ENCODE measurements at places on chromosomes 5 and 9.

- no peak overlapping the region for H3K27ac ChIP-seq
- H3K4me3 ChIP-seq, result no peak overlapping the region
- no peaks in the 10 kb centered on the region for H3K36me3 ChIP-seq
- H3K27me3 ChIP-seq, result no peaks in the 10 kb centered on the region
- DNase-seq, result no peak
- no peaks in the 10 kb centered on the region for H3K4me1 ChIP-seq
Measured at GRCh38 chr5:155915601-155916000, 411.4 kb upstream of the SGCD start.

- no peak overlapping the region for H3K4me3 ChIP-seq
- no peak for DNase-seq
- H3K36me3 ChIP-seq, result no peaks in the 10 kb centered on the region
- H3K4me1 ChIP-seq, result no peaks in the 10 kb centered on the region
- H3K27ac ChIP-seq, result no peak overlapping the region
Measured at GRCh38 chr9:89448381-89448780, 49.5 kb downstream of the SEMA4D start.

- no peak overlapping the region for H3K27ac ChIP-seq
- H3K4me1 ChIP-seq, result no peaks in the 10 kb centered on the region
- no peaks in the 10 kb centered on the region for H3K27me3 ChIP-seq
- H3K36me3 ChIP-seq, result no peaks in the 10 kb centered on the region
Measured at GRCh38 chr9:93908591-93909241, 46.4 kb downstream of the BARX1 start.

DNA sequence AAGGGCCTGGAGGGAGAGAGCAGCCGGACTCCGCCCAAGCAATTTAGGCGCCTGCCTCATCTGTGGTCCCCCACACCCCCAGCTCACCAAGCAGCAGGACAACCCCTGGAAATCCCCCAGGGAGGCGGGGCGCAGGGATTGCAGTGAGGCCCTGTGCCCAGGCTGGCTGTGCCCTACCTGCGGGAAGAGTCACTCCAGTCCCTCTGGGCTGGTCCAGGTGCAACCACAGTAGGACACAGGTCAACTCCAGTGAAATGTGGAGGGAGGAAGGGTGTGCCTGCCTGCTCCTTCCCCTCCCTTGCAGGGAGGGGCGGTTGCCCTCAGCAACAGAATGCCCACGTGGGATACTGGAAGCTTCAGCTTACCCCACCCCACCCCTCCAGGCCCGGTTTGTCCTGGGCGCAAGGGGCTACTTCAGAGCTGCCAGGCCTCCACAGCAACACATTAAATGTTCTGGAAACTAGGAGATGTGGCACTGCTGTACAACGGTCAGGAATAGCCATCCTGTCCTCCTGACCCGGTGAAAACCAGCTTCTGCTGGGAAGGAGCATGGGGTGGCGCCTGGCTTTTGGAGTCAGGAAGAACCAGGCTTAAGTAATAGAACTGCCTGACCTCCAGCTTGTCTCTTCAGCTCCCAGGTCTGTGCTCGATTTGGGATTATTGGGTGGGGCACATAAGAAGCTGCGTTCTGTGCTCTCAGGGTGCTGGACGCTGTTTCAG lies 22.5 kb downstream of the ABO start:
- no peak overlapping the region for H3K27ac ChIP-seq
- no peaks in the 10 kb centered on the region for H3K36me3 ChIP-seq
- no peak overlapping the region for H3K4me3 ChIP-seq
- DNase-seq, result no peak
- H3K27me3 ChIP-seq, result no peaks in the 10 kb centered on the region
- no peaks in the 10 kb centered on the region for H3K4me1 ChIP-seq

DNA sequence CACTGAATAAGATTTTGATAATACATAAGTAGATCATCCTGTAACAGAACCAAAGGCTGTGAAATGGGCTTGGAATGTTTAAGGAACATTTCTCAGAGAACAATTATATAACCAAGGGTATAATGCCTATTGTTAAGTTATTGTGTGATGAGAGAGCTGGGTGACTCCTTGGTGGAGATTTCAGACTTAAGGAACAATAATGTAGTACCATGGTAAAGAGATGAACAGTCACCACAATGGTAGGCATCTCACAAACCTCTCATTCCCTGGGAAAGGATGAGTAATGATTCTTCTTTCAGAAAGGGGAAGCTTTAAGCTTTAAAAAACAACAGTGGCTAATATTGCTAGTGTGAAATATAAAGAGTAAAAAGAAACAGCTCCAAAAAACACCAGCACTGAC lies 147.4 kb downstream of the TRIM36 start:
- H3K4me3 ChIP-seq, result no peak overlapping the region
- DNase-seq, result no peak
- H3K27ac ChIP-seq, result no peak overlapping the region
- no peaks in the 10 kb centered on the region for H3K27me3 ChIP-seq
- H3K4me1 ChIP-seq, result no peaks in the 10 kb centered on the region

- H3K36me3 ChIP-seq, result no peaks in the 10 kb centered on the region
- H3K27me3 ChIP-seq, result no peaks in the 10 kb centered on the region
- DNase-seq, result no peak
- no peak overlapping the region for H3K4me3 ChIP-seq
- no peak overlapping the region for H3K27ac ChIP-seq
Measured at GRCh38 chr5:162230348-162230747, 162.8 kb downstream of the GABRG2 start.

- no peaks in the 10 kb centered on the region for H3K36me3 ChIP-seq
- no peaks in the 10 kb centered on the region for H3K27me3 ChIP-seq
- no peak overlapping the region for H3K27ac ChIP-seq
- no peaks in the 10 kb centered on the region for H3K4me1 ChIP-seq
Measured at GRCh38 chr5:27083449-27084415, 45.3 kb upstream of the CDH9 start.

DNA sequence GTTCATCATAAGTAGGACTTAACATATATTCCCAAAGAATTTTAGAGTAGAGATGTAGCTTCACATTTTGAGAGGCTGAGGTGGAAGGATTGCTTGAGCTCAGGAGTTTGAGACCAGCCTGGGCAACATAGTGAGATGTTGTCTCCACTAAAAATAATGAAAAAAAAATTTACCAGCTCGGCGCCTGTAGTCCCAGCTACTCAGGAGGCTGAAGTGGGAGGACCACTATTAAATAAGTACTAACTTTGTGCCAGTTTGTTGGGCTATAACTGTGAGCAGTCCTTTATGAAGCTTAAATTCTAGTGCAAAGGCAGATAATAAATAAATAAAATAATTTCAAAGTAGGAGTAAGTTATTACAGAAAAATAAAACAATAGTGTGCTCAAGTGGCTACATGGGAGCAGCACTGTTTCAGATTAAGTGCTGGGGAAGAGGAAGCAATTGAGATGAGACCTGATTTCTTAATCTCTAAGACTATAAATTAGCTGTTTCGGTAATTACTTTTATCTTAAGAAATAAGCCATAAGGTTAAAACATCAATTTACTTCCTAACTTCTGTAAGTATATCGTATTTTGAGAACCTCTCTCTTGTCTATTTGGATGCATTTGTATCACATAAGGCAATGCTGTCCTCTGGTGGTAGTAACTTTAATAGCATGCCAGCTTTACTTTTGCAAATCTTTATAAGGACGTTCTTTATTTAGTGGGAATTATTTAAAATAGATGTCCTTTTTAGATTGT lies 98.9 kb downstream of the CSNK1G3 start:
- no peak overlapping the region for H3K4me3 ChIP-seq
- no peak overlapping the region for H3K27ac ChIP-seq
- peak; percentile 55 for DNase-seq
- no peaks in the 10 kb centered on the region for H3K27me3 ChIP-seq
- H3K4me1 ChIP-seq, result no peaks in the 10 kb centered on the region
- H3K36me3 ChIP-seq, result peaks cover 4% of the 10 kb centered on the region

- no peaks in the 10 kb centered on the region for H3K27me3 ChIP-seq
- no peaks in the 10 kb centered on the region for H3K36me3 ChIP-seq
- no peaks in the 10 kb centered on the region for H3K4me1 ChIP-seq
- no peak overlapping the region for H3K27ac ChIP-seq
- no peak overlapping the region for H3K4me3 ChIP-seq
Measured at GRCh38 chr9:122207096-122207495, 21.7 kb downstream of the LHX6 start.

DNA sequence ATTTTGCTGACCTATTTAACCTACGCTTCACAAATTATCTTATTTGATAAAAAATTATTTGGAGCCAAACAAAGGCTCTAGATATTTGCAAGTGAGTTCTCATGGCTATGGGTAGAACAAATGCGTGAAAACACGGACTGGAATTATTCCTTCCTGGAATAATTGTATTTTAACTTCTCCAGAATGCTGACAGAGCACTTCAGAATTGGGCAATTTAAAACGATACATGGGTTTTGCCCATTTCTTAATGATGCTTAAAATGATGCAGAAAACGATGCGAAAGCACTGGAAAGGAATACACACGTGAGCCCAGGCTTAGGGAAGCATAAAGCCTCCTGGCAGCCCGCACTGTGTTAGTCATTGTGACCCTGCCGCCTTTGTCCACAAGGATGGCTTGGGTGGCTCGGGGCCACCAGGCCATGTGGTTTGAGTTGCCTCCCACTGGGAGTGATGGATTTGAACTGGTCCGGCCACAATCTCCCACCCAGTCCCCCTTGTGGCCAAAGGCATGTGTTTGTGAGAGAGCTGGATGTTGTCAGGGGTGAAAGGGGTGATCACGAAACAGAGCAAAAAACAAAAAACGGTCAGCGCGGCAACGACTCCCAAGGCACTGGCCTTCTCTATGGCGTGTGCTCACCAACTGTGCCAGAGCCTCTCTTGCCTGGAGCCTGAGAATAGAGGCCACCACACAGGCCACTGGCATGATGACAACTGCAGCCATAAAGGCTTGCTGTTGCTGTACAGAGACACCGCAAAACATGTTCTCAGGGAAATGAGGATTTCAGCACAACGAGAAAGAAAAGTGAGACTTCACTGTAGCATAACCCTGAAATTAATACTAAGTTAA lies 234.2 kb upstream of the ADAMTS16 start:
- DNase-seq, result no peak
- H3K4me3 ChIP-seq, result no peak overlapping the region
- H3K27me3 ChIP-seq, result peaks cover 3% of the 10 kb centered on the region
- H3K4me1 ChIP-seq, result no peaks in the 10 kb centered on the region
- H3K36me3 ChIP-seq, result no peaks in the 10 kb centered on the region

GRCh38 chr9:117282541-117282940 lies 132.3 kb downstream of the ASTN2 start:
- no peak overlapping the region for H3K27ac ChIP-seq
- H3K4me1 ChIP-seq, result no peaks in the 10 kb centered on the region
- DNase-seq, result no peak
- no peaks in the 10 kb centered on the region for H3K27me3 ChIP-seq
- no peak overlapping the region for H3K4me3 ChIP-seq

DNA sequence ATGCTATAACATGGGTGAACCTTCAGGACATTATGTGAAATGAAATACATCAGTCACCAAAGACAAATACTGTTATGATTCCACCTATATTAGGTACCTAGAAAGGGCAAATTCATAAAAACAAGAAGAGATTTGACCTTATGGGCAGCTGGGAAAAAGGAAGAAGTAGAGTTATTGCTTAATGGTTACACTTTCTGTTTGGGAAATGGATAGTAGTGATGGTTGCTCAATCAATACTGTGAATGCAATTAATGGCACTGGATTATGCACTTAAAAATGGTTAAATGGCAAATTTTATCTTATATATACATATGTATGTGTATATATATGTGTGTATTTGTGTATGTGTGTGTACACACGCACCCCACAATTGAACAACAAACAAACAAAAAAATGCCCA lies 15.2 kb downstream of the FKBP15 start:
- no peak for DNase-seq
- H3K4me3 ChIP-seq, result no peak overlapping the region
- no peaks in the 10 kb centered on the region for H3K4me1 ChIP-seq
- H3K36me3 ChIP-seq, result peaks cover 2% of the 10 kb centered on the region

GRCh38 chr5:133928587-133929393 lies 39.6 kb downstream of the C5orf15 start:
- no peak overlapping the region for H3K4me3 ChIP-seq
- H3K4me1 ChIP-seq, result no peaks in the 10 kb centered on the region
- H3K36me3 ChIP-seq, result no peaks in the 10 kb centered on the region
- no peak for DNase-seq

DNA sequence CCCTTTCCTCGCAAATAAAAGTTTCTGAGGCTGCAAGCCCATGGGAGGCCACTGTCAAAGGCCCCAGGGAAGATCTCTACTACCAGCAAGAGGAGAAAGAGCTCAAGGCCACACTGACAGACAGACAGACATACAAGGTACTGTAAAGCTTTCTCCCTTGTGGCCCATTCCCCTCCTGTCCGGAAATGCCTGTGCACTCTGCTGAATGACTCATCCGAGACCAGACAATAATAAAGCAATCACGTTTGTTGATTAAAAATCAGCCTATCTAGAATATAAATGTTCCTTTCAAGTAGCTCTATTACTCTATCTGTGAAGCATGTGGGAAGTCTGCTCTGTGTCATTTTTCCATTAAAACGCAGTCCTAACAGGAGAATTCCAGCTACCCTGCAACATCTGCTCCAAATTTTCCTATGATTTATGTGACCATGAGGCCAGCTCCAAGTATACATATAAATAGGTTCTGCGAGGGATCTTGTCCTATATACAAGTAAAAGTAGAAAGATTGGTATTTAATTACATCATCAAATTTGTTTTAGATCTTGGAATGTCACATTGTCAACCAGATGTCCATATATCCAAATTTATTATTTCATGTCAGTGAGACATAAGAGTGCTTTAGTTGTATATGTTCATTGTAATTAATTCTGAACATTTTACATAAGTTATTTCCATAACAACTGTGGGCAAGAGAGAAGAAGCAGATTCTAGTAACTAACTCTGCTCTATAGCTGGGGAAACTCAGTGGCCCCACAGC lies 34.7 kb upstream of the TGFBI start:
- no peaks in the 10 kb centered on the region for H3K36me3 ChIP-seq
- no peak overlapping the region for H3K4me3 ChIP-seq
- H3K4me1 ChIP-seq, result no peaks in the 10 kb centered on the region

- H3K27ac ChIP-seq, result peak overlapping the region; percentile 97
- peak overlapping the region; percentile 96 for H3K4me3 ChIP-seq
- no peaks in the 10 kb centered on the region for H3K27me3 ChIP-seq
- H3K36me3 ChIP-seq, result peaks cover 19% of the 10 kb centered on the region
- H3K4me1 ChIP-seq, result peaks cover 16% of the 10 kb centered on the region
- no peak for DNase-seq
Measured at GRCh38 chr5:34930462-34930844, 1.1 kb downstream of the DNAJC21 start.

GRCh38 chr9:13446938-13447842 lies 167.7 kb upstream of the MPDZ start:
- H3K27ac ChIP-seq, result no peak overlapping the region
- H3K27me3 ChIP-seq, result no peaks in the 10 kb centered on the region
- DNase-seq, result no peak
- no peaks in the 10 kb centered on the region for H3K36me3 ChIP-seq
- H3K4me3 ChIP-seq, result no peak overlapping the region
- no peaks in the 10 kb centered on the region for H3K4me1 ChIP-seq

DNA sequence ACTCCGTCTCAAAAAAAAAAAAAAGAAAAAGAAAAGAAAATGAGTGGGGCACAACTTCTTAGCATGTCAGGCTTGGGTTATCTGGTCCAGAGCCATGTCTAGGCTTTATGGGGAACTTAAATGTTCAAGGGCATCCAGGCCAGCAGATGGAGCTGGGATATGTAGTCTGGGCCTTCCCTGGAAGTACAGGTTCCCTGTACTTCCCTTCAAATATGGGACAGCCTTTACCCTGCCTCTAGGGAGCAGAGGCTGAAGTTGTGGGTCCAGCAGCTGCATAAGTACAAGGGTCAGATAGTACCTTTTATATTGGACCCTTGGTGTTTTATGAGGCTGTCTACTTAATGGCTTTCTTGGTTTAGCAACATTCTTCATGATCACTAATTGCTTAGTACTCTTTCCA lies 42.1 kb downstream of the FAF2 start:
- H3K4me3 ChIP-seq, result no peak overlapping the region
- peaks cover 58% of the 10 kb centered on the region for H3K36me3 ChIP-seq
- DNase-seq, result no peak
- H3K27ac ChIP-seq, result 0 out of 2 replicates have a peak overlapping the region, but pooled peaks have one; percentile 60
- no peaks in the 10 kb centered on the region for H3K27me3 ChIP-seq
